Breast epithelium (tissue), 4 donors: ENCODE measurements at places on chromosomes 4 and X. TPM values are rescaled to one million over a fixed set of nuclear protein-coding genes. Genes with fewer than 3 reads are reported as not detected.

- H3K27ac ChIP-seq, result peak overlapping the region; percentile 97
- DNase-seq, result no peak
- peak overlapping the region; percentile 96 for H3K4me3 ChIP-seq
- no peaks in the 10 kb centered on the region for H3K4me1 ChIP-seq
- H3K36me3 ChIP-seq, result no peaks in the 10 kb centered on the region
Measured at GRCh38 chr4:173167758-173168395, 734 bp upstream of the GALNT7 start.

- no peak overlapping the region for H3K4me3 ChIP-seq
- no peak overlapping the region for H3K27ac ChIP-seq
- no peak for DNase-seq
- no peaks in the 10 kb centered on the region for H3K36me3 ChIP-seq
- H3K27me3 ChIP-seq, result no peaks in the 10 kb centered on the region
Measured at GRCh38 chr4:65340382-65341109, 329.7 kb downstream of the EPHA5 start.

The DDIT4L gene
- 1.8 TPM for total RNA-seq

DNA sequence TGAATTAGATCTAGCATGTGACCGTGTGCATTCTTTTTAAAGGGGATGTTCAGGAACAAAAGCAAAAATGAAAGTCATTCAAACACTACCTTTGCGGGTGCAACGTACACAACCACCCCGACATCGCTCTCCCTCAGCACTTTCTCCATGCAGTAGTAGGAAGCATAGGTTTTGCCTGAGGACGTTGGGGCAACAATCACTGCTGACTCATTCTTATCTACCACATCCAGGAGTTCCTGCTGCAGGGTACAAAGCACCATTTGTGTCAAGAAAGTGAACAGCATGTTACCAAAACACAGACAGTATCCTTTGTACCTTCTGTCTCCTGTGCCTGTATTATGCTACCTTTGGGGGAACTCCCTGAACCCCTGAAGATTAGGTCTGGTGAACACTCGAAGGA is 58.6 kb downstream of the DDX60L start:
- H3K4me3 ChIP-seq, result peak overlapping the region; percentile 19
- DNase-seq, result peak; percentile 48
- no peaks in the 10 kb centered on the region for H3K27me3 ChIP-seq
- no peak overlapping the region for H3K27ac ChIP-seq

The RS1 gene
- not detected for total RNA-seq

The RHOXF2B gene
- not detected for total RNA-seq

The TEX11 gene
- total RNA-seq, result not detected

The STPG2 gene
- total RNA-seq, result 3.8 TPM
